Left hindlimb (tissue), 1 donor: ENCODE measurements at places on chromosomes 11 and 22.

- DNase-seq: no peak
Observed at GRCh38 chr11:112113539-112114457, 27.1 kb downstream of the SDHD start.

- DNase-seq: no peak
Observed at GRCh38 chr11:21631991-21632390, 560.9 kb upstream of the ANO5 start.

GRCh38 chr11:96023275-96023674, 99.4 kb upstream of the MTMR2 start:
- DNase-seq: peak; percentile 46

DNA sequence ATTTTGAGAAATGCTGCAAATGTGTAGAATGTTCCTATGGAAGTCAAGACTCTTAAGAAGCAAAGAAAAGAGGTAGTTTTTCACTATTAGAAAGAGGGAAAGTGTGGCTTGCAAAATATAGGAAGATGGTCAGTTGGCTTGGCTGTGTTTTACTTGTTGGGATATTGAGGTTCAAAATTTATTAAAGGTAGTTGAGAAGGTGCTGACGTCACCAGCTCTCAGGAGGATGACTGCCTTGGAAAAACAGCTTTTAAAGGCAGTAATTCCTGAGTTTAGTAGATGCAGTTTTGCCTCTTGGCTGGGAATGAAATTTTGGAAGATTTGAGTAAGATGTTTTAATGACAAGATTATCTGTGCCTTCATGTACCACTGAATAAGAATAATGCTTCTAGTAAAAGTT, 336 bp downstream of the OR4D9 start:
- no peak for DNase-seq

GRCh38 chr11:110565357-110566336, 135.9 kb downstream of the FDX1 start:
- DNase-seq: no peak

DNA sequence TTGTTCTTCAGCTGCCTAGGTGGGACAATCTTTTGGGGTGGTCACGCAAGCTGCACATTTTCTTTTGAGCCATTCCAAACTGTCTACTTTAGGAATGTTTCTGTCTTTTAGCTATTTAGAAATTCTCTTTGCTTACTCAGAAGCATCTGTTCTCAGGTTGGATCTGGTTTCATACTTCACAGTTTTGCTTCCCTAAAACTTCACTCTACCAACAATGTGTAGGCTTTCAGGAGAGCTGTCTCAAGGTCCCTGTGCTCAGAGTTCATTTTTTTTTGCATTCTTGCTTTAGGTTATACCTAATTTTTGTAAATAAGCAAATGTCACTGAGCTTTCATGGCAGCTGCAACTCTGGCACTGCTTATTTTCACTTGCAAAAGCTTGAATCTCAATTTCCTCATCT, 36.7 kb downstream of the CCDC90B start:
- DNase-seq: no peak

- no peak for DNase-seq
Observed at GRCh38 chr11:117520201-117520600, 192.5 kb downstream of the CEP164 start.

DNA sequence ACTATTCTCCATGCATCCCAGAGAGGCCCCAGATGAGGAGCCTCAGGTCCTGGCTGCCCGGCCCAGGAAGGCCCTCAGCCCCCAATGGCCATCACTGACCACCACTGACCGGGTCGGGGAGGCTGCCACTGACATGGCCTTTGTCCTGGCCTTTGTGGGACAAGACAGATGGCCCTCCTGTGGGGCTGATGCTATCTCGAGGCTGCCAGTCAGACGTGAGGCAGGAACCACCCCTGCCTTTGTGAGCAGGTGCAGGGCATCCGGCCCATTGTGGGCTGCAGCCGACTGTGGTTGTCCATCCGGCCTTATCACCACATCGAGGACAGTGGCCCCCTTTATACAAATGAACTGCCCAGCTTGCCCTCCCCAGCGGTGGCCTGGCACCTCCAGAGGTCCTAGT, 5.5 kb downstream of the GP1BB start:
- no peak for DNase-seq

GRCh38 chr11:31408201-31408600, 38.5 kb downstream of the DNAJC24 start:
- DNase-seq: no peak

GRCh38 chr11:104813532-104813931, 84.7 kb downstream of the CASP12 start:
- DNase-seq: no peak

DNA sequence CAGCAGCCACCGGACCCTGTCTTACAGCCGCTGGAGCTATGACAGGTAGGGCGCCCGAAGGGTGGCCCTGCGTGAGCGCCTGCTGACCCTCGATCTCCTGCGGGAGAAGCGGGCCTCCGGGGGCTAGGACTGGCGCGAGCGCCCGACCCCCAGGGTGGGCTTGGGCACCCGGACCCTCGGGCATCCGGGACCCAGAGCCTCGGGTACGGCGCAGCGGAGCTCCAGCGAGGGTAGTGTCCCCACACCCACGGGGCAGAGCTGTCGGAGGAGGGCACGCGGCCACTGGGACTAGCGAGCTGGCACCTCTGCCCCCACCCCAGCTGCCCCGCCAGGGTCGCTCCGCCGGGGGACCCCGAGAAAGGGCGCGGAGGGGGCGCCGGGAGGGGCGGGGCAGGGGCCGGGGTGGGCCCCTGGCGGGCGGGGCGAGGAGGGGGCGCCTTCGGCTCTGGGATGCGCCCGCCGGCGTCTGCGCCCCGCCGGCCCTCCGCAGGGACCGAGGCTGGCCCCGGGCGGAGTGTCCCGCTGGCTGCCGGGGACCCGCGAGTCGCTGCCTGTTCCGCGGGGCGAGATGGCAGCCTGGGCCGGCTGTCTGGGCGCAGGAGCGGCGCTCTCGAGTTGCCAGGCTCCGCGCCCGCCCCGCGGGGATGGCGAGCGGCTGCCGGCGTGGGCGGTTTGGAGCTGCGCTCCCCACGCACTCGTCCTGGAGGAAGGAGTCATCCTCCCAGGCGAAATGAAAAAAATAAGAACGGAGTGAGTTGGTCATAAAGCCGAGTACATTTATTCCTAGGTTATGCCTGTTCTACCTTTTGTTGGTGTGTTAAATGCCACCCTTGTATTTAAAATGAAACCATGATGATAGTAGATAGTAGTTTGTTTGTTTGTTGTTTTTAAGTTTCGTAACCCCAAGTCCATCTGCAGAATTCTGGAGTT, 32.4 kb downstream of the EIF3F start:
- no peak for DNase-seq

DNA sequence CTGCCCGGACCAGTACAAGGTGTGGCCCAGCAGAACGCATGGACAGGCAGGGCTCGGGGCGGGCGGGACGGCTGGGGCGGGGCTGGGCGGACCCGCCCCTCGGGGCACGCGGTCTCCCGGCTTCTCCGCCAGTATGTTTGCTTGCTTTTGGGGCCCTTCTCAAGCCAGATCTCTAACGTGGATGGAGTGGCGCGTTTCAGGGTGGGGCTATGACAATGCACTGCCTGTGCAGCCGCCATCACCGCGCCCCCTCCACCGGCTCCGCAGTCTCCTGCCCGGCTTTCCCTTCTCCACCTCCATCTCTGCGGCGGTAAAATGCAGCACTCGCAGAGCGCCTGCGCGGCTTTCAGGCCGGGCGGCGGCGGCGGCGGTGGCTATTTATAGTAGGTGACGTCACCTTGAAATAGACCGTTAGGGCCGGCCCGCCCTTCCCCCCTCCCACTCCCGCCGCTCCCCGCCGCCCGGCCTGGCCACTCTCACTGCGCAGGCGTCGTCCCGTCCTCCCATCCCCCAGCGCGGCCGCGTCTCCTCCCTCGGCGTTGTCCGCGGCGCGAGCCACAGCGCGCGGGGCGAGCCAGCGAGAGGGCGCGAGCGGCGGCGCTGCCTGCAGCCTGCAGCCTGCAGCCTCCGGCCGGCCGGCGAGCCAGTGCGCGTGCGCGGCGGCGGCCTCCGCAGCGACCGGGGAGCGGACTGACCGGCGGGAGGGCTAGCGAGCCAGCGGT, at the start of gene YWHAH:
TSS of gene YWHAH (plus strand) at position 558 of the 722 bp plus-strand sequence. CDS start 199 bp downstream, outside the sequence.
- DNase-seq: peak; percentile 98

DNA sequence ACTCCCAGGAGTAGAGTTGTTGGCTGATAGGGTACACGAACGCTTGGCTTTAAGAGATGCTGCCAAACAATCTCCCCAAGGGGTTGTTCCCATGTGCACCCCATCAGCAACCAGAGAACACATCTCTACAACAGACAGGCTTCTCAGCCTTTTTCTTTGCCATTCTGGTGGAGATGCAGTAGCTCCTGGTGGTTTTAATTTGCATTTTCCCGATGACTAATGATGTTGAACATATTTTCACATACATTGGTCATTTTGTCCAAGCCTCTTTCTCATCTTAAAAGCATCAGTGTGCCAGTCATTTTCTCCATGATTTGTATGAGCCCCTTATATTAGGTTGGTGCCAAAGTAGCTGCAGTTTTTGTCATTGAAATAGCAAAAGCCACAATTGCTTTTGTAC, 21.8 kb downstream of the DHCR7 start:
- DNase-seq: no peak

DNA sequence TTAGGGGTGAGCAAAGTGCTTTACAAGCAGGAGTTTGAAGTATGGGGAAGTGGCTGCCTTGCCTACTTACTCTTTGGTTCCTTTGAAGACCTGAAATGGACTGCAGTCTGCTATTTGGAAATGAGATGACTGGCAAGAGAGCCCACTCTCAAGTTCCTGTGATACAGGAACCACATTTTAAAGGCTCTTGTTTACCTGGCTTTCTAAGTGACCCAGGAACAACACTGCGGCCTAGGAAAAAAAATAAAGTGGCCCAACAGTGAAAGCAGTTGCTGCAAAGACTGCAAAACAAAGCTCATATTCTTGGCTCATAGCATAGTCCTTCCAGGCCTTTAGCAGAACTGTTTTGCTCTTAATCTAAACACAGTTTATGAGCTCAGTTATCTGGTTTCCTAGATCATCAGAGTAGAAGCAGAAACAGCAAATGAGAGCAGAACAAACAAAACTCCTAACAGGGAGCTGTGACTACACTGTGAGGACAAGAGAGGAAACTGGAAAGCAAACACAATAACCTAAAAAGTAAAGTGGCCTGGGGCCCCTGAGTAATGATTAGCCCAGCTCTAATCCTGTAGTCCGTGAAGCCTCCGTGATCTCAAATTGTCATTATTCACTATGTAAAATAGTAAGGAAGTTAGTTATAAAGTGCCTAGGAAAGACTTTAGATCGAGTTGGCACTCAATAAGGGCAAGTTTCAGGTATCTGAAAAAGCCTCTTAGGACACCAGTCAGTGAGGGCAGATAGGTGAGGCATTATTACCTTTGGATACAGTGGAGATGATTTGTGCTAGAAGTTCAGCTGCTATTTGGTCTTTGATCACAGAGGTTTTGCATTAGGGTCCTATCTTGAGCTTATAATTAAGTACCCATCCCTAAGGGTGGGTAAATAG, 11.5 kb downstream of the CCDC117 start:
- no peak for DNase-seq

GRCh38 chr11:119693253-119693815, 35.7 kb downstream of the NECTIN1 start:
- DNase-seq: no peak

DNA sequence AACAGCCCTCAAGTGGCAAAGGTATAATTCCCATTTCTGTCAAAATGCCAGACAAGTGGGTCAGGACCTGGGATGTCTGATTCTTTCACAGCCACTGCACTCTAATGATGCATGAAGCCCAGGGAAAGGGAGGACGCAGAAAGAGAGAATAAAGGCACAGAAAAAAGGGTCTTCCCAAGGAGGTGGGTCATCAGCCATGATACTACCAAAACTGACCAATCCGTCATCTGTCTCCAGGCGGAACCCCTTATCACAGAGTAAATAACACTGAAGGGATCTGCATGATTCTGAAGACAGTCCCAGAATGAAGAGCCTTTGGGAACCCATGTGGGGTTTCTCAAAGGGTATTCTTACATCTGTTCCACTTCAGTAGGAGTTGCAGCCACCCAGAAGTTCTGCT, 73.8 kb upstream of the OPCML start:
- no peak for DNase-seq

- peak; percentile 69 for DNase-seq
Observed at GRCh38 chr11:117226388-117227385, 5.2 kb downstream of the PCSK7 start.

DNA sequence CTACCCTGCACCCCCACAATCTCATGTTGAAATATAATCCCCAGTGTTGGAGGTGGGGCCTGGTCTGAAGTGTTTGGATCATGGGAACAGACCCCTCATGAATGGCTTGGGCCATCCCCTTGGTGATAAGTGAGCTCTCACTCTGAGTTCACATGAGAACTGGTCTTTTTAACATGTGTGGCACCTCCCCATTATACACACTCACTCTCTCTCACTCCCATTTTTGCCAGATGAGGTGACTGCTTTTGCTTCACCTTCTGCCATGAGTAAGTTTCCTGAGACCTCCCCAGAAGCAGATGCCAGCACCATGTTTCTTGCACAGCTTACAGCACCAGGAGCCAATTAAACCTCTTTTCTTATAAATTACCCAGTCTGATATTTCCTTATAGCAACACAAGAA, 32.1 kb upstream of the DRD2 start:
- DNase-seq: no peak

GRCh38 chr11:9799886-9800285, 136.0 kb downstream of the SWAP70 start:
- no peak for DNase-seq

DNA sequence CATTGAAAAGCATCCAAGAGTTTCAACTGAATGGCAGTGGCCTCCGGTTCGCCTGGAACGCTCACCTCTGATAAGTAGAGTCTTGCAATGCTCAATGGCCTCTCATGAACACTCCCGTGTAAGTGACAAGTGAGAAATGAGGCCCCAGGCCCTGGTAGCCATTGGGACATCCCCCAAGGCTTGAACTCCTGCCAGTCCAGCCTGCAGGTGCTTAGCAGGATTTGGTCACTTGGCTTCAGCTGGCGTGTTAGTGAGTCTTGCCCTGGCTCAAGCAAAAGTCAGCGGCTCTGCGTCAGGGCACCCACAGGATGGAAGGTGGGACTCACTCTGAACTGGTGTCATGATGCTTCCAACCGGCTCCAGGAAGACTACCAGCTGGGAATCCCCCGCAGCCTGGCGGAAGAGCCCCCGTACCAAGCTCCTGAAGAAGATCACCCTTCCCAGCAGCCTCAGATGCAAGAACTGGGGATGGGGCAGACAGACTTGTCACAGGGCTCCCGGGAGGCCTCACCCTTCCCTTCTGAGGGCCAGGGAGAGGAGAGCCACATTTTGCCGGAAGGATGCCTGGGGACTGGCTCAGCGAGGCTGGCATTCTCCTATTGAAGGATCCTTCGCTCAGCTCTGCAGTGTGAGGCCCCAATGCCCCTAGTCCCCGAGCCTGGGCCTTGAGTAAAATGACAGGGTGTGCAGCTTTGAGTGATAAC, 19.3 kb downstream of the MB start:
- DNase-seq: no peak

DNA sequence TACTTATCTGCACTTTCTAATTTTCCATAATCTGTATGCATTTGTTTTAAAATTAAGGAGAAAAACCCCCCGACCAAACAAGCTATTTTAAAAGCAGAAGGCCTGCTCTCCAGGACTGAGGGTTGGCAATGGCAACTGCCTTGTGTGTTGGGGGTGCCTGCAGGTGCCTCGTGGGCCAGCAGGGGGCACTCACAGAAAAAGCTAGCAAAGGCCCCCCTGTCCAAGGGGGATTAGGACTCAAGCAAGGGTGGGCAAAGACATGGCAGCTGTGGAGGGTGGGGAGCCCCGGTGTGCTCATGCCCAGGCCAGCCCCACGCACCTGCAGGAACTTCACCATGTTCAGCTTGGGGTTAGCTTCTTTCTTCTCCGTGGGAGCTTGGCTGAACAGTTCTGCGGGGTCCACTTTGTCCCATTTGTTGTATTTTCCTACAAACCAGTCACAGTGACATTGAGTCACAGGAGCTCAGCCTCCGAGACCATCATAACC, 10.3 kb downstream of the TOP3B start:
- no peak for DNase-seq

- no peak for DNase-seq
Observed at GRCh38 chr11:116334596-116334995, 438.2 kb downstream of the BUD13 start.
